ENCODE measurements at places on chromosomes 2 and 18.

DNA sequence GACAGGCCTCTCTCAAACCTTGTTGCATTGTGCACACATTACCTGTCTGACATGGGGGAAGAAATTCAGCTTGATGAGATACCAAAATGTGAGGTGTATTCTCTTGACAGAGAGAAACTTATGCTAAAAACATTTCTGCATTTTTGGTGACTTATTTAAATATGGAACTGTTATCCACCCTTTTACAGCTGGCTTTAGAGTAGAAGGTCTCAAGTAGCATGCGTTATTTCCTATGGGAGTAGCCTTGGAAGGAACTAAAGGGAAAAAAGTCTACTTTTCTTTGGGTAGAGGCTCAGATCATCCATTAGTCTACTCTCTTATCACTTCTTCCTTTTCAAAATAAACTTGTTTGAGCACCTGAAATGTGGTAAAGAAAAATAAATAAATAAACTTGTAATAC lies 56.5 kb upstream of the TWSG1 start:
- DNase-seq = no peak

GRCh38 chr2:104474716-104475115 lies 379.2 kb upstream of the POU3F3 start:
- DNase-seq = peak; percentile 38

- DNase-seq = no peak
Measured at GRCh38 chr2:144512891-144513351, 7.0 kb downstream of the ZEB2 start.

DNA sequence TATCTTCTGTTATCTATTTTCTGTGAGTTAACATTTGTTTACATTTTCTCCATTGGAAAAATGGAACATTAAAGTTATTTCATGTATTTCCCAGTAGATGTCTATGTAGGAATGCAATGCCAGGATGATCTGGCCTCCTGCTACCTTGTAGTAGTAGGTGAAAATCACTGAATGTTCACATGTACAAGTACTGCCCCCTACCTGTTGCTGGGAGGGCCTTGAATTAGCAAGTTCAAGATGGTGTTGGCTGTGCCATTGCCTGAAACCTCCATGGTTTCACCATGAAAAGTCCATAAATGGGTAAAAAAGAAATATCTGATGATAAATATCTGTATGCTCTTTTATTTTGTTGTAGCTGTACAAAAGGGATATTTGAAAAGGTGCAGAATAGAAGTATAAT lies 30.7 kb downstream of the XRCC5 start:
- peak; percentile 41 for DNase-seq

DNA sequence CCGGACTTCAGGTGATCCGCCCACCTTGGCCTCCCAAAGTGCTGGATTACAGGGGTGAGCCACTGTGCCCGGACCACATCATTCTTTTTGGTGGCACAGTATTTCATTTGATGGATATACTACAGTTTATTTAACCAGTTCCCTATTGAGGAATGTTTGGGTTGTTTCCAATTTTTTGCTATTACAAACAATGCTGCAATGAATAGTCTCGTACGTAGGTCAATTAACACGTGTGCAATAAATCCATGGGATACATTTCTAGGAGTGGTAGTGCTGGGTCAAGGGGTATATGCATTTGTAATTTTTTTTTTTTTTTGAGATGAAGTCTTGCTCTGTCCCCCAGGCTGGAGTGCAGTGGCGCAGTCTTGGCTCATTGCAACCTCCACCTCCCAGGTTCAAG lies 28.4 kb upstream of the XPO1 start:
- no peak for DNase-seq

DNA sequence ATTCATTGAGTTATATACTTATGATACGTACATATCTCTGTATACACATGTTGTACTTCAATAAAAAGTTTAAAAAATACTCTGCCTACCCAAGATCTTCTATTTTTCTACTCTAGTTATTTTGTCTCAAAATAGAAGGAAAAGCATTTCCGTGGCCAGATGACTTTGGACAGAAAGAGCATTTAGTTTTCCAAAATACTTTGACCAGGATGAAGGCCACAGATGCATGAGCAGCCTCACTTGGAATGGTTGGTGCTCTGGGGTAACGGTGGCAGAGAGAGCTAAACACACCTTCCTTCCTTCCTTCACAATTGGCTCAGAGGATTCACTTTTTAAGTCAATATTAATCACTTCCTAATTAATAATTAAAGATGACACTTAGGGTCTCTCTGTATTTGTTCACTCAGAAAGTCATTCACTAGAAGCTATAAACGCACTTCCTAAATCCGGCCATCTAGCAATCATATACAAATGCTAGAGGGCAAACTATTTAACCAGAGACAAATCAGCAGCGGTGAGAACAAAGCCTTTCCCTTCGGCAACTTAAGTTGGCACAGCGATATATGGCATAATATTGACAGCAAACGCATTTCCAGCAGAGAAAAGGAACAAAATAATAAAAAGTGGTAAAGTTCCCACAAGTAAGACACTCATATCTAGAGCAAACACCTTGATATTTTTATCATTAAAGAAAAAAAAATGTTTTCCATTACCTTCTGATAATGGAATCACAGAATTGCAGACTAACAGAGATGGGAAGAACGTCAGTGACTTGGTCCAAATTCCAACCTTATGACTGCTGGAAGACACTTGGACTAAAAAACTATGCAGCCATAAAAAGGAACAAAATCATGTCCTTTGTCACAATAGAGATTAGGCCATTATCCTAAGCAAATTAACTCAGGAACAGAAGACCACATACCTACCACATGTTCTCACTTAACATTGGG lies 55.9 kb upstream of the NARS1 start:
- no peak for DNase-seq

DNA sequence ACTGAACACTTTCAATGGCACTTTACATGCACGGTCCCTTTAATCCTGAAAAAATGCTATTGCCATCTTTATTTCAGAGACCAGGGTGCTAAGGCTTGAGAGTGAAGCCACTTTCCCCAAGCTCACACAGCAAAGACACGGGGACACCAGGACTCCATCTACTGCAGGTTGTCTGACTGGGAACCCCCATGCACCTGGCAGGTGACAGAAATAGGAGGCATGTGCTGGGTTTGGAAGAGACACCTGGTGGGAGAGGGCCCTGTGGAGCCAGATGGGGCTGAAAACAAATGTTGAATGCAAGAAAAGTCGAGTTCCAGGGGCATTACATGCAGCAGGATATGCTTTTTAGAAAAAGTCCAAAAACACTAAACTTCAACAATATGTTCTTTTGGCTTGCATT lies 5.2 kb upstream of the EHD3 start:
- no peak for DNase-seq

GRCh38 chr2:178630581-178630980 lies 150.3 kb downstream of the PLEKHA3 start:
- no peak for DNase-seq

GRCh38 chr2:161245261-161245553 lies 63.0 kb upstream of the PSMD14 start:
- DNase-seq = peak; percentile 47

DNA sequence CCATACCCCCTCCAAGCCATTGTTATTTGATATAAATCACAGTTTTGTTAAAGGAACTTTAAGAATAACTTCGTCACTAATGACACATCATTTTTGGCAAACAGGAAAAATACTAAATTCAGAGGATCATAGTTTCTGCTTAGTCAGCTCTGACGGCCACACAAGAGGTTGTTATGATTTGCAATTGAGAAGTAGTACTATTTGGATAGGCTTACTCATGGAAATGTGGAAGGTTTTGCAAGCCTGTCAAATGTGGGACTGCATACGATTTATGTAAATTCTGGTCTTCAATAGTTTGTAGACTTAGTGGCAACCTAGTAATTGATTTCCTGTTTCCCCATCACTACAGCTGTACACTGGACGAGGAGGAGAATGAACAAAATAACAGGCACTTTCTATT lies 108.1 kb downstream of the ARHGEF33 start:
- no peak for DNase-seq

- no peak for DNase-seq
Measured at GRCh38 chr2:11456251-11456650, 9.7 kb downstream of the E2F6 start.

- DNase-seq = no peak
Measured at GRCh38 chr2:112916145-112916571, 5.2 kb downstream of the IL37 start.

DNA sequence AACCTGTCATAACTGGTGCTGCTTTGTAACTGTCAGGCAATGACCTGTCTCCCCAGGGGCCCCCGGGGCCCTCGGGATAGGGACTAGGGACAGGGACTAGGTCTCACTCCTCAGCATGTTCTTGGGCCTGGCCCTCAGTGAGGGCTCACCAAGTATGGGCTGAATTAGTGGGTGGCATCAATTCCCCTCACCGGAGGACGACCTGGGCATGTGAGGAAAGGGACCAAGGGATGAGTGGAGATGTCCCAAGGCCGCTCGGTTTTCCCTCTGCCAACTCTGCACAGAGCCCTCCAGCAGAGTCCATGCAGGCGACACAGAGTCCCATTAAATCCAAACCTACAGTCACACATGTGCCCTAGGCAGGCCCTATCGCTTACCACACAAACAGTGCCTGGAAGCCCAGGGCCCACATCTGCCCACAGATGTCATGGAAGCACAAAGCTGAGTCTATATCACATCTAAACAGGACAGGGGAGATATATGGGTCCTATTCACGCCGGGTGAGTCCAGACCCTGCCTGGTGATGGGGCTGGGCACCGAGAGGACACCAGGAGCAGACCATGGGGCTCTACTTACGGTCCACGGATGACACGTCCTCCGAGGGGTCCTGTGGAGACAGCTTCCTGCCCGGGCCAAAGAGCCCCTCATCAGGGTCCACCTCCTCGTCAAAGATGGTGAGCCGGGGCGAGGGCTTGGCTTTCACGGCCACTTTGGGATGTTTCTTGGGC lies 26.6 kb downstream of the HS1BP3 start:
- DNase-seq = no peak
